Thyroid gland (tissue), 4 donors: ENCODE measurements at places on chromosomes 1 and 21. TPM values are rescaled to one million over a fixed set of nuclear protein-coding genes. Genes with fewer than 3 reads are reported as not detected.

- H3K4me1 ChIP-seq = peaks cover 21% of the 10 kb centered on the region
- no peaks in the 10 kb centered on the region for H3K27me3 ChIP-seq
- no peak overlapping the region for H3K4me3 ChIP-seq
- H3K27ac ChIP-seq = no peak overlapping the region
- no peak for DNase-seq
Observed at GRCh38 chr1:111218701-111219556, 8.6 kb upstream of the CHI3L2 start.

- H3K27me3 ChIP-seq = no peaks in the 10 kb centered on the region
- H3K4me3 ChIP-seq = no peak overlapping the region
- H3K4me1 ChIP-seq = peaks cover 73% of the 10 kb centered on the region
- no peak for DNase-seq
- H3K27ac ChIP-seq = no peak overlapping the region
- no peaks in the 10 kb centered on the region for H3K36me3 ChIP-seq
Observed at GRCh38 chr1:2271211-2271721, 43.1 kb downstream of the SKI start.

GRCh38 chr1:217493290-217493689 is 137.6 kb downstream of the GPATCH2 start:
- no peaks in the 10 kb centered on the region for H3K27me3 ChIP-seq
- H3K27ac ChIP-seq = no peak overlapping the region
- no peak overlapping the region for H3K4me3 ChIP-seq
- no peaks in the 10 kb centered on the region for H3K4me1 ChIP-seq

DNA sequence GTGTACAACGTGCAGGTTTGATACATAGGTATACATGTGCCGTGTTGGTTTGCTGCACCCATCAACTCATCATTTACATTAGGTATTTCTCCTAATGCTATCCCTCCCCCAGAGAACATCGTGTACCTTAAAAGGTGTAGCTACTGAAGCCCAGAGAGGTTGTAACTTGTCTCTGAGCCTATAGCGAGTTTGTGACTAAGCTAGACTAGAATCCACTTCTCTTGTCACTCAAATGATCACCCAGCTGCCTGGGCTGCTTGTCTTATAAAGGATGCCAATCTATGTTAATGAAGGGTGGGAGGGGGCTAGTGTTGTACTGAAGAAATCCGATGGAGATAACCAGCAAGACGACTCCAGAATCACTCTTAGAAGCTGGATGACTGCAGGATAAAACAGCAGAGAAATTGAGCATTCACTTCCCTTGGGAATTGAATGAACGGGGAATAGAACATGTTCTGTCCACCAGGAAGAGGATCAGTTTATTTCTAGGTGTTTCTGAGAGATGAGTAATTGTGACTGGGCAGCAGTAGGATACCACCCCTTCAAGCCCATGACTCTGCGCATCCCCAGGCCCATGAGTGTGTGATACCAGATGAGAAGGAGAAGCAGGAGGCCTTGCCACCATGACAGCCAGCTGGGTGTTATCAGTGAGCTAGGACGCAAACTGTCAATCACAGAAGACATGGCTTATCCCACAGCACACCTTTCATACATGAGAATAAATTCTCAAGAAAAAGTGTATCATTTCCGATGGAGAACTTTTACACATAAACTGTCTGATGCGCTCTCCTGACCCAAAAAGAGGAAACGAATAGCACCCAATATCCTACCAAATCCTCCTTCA is 390.4 kb downstream of the NTNG1 start:
- no peaks in the 10 kb centered on the region for H3K27me3 ChIP-seq
- H3K4me3 ChIP-seq = no peak overlapping the region
- DNase-seq = no peak
- H3K27ac ChIP-seq = no peak overlapping the region

DNA sequence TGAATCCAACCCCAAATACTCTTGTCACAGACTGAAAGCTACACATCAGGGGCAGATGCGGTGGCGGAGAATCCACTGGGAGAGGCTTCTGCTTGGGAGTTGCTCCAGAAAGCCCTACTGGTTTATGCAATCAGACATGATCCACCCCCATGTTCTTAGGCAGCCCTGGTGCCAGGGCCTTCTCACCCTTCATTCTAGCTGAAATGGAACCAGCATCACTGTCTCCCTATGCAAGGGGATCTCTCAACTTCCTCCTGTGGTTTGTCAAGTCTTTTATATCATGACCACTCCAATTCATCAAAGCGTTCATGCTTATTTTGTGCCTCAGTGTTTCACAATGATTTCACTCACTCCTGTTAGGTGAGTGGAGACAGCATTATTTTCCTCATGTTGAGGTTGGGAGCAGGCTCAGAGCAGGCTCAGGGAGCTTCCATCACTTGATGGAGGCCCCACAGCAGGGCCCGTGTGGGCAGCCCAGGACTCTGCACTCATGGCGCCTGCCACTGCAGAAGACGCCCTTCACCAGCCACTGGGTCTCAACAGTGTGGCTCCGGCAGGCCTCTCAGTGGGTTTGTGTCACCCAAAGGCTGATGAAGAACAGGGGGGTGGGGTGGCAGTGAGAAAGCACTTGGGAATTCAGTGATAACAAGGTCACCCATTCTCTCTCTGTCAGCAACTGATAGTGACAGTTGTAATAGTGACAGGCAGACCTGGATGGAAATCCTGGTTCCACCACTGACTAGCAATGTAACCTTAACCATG is 67.1 kb downstream of the CD58 start:
- no peak for DNase-seq
- H3K4me1 ChIP-seq = no peaks in the 10 kb centered on the region
- H3K27me3 ChIP-seq = no peaks in the 10 kb centered on the region
- no peak overlapping the region for H3K4me3 ChIP-seq
- no peaks in the 10 kb centered on the region for H3K36me3 ChIP-seq
- no peak overlapping the region for H3K27ac ChIP-seq

The ID3 gene
- 388 TPM for total RNA-seq
